NCI-H1436 treated with DMSO at 0.1 percent for 48 hours (cell line): ENCODE measurements at places on chromosomes 3 and 15.

GRCh38 chr3:141307351-141308059, 60.8 kb upstream of the ZBTB38 start:
- DNase-seq: no peak

DNA sequence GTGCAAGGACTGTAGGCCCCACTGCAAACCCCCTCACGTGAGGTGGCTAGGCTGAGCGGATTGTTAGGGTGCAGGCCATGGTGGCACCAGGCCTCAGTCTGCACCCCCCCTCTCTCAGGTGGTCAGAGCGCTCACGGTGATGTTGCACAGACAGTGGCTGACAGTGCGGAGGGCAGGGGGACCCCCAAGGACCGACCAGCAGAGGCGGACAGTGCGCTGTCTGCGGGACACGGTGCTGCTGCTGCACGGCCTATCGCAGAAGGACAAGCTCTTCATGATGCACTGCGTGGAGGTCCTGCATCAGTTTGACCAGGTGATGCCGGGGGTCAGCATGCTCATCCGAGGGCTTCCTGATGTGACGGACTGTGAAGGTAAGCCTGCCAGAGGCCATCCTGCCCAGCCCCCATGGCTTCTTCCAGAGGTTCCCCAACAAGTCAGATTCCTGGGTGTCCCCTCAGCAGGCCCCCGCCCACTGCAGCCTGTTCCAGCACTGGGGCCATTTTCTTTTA, 18.2 kb downstream of the ATRIP start:
- DNase-seq: no peak

GRCh38 chr15:98715401-98715800, 67.1 kb downstream of the IGF1R start:
- no peak for DNase-seq

DNA sequence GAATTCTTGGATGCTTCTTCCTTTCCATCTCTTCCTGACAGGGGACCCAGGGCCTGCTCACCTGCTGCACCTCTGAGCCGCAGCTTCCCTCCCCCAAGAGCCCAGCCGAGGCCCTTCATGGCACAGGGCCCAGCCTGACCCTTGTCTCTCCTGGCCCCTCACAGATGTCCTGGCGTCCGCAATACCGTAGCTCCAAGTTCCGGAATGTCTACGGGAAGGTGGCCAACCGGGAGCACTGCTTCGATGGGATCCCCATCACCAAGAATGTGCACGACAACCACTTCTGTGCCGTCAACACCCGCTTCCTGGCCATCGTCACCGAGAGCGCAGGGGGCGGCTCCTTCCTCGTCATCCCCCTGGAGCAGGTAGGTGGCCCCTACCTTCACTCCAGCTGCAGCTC, 66.2 kb downstream of the CORO2B start:
- DNase-seq: no peak

- no peak for DNase-seq
These were observed 29.5 kb downstream of the AGTR1 start for GRCh38 chr3:148727231-148727630.

DNA sequence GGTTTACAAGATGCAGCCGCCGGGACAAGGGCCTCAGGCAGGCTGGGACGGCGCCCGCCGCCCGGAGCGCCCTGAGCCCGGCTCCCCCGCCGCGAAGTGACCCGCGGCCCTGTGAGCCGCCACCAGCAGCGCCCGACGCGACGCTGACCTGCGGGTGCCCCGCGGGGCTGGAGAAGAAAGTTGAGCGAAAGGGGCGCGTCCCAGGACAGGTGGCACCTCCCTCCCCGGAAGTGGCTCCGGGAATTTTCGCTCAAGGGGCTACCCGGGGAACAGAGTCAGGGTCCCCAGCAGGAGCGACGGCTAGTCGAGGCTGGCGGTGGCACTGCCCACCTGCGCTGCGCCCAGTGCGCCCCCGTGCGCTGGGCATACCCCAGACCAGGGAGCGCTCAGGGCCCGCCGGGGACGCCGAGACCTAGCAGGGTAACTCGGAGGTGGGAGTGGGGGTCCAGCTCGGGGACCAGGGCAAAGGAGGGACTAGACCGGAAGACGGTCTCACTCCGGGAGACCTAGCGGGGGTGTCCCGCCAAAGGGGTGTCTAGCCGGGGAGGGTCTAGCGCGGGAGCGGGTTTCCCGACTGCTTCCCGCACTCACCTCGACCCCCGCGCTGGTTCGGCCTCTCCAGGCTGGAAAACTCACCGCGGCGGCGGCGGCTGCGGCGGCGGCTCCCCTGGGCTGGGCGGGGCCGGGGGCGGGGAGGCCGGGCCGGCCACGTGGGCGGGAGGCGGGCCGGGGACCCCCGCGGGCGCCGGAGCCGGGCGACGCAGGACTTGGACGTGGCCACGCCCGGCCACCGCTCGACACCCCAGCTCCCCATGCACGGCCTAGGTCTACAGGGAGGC, 18.4 kb downstream of the SPATA12 start:
- DNase-seq: no peak

DNA sequence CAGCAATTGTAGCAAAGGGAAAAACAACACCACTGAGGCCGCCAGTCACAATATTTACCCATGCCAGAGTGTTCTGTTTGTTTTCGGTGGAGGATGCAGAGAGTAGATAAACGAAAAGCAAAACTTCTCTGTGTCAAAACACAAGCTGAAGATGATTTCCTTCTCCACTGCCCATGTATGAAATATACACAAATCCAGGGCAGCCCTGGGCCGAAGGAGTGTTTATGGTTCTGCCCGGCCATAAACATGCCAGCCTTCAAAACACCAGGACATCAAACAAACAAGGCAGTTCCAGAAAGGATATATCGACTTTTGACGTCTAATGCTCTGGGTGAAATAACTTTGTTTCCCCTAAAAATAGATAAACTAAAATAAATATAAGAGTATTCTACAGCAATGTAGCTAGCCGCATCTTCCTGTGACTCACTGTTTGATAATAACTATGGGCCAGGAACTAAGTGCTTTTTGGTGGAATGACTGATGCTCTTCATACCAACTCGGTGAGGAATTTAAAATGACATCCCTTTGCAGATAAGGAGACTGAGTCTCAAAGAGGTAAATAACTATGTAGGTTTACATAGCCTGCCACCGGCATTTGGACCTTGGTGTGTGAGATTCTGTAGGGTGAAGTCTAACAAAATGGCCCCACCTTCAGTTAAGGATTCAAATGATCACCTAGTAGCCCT, 82.8 kb downstream of the MAGI1 start:
- DNase-seq: no peak

GRCh38 chr3:127858521-127858920, 36.2 kb upstream of the MGLL start:
- no peak for DNase-seq

- DNase-seq: no peak
These were observed 794.8 kb downstream of the MCTP2 start for GRCh38 chr15:95025924-95026728.

- DNase-seq: no peak
These were observed 997.8 kb upstream of the CFAP20DC start for GRCh38 chr3:60047426-60048200.

DNA sequence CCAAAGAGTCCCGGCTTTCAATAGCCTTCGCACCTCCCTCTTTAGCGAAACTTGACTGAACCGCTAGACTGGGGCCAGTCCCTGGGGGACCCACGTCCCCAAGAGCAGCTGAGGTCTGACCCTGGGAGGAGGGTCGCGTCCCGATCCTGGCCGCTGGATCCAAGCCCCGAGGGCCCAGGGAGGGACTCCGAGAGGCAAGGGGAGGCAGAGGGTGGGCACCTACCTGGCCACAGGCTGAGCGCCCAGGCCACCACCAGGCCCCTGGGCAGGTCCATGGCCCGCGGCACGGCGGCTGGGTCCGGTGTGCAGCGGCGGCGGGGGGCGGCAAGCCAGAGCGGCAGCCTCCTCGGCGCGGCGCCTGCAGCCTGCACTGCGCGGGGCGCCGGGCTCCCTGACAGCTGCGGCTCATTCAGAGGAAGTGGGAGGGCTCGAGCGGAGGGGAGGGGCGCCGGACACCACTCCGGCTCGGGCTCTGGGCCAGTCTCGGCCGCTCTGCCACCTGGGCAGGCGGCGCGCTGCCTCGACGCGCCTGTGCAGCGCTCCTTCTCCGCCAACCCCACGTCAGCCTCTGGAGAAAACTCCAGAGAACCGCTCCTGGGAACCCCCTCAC, at the start of gene ITGA11:
Gene ITGA11, minus strand, starts transcription at position 372 of the 610 bp plus-strand sequence. Its CDS starts 97 bp downstream, at position 275.
- DNase-seq: no peak

- no peak for DNase-seq
These were observed 527.1 kb upstream of the GOLIM4 start for GRCh38 chr3:168622795-168623194.

- DNase-seq: no peak
These were observed 18.7 kb downstream of the UQCC5 start for GRCh38 chr3:52555056-52555455.

DNA sequence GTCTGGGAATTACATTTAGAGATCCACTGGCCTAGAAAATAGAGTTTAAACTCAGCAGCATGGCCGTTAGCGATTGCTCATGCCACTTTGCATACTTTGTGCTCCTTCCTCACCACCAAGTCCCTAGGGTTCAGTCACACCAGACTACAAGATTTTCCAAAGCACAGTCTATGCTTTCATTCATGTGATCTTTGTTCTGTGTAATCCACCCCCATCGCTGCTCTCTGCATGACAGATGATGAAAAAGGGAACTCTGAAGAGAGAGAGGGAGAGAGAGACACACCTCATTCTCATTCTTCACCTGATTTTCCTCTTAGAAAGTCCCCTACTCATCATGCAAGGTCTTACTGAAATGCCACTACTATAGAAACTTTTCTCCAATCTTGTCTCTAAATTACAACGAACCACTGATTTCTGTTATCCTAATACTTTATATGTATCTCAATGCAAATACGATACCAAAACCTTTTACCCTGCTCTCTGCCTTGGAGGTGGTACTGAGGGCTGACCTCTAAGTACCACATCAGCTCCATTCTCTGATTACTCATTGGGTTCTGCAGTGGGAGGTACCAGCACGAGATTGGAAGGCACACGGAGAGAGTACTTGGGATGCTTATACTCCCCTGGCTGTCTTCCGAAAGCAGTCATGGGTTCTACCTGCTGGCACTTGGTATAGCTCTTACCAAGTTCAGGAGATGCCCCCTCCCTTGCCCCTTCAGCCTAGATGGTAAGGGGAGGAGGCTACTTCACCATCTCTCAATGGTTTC, 1.1 kb upstream of the PARP15 start:
- DNase-seq: no peak

DNA sequence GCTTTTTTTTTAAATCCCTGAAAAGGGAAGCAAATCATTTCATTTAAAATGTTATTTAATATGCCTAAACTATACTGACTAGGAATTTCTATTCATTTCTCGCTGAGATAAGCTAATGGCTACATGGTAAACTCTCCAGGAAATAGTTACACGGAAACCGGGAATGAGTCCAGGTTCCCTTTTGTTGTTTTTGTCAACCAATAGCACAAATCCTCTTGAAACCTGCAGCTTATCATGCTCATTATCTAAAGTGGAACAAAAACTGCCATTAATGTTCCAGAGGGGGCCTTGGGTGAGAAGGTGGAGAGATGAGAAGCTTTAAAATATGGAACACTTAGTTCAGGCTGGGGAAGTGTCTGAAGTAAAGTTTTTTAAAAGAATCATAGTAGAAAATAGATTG, 113.5 kb upstream of the ALCAM start:
- peak; percentile 73 for DNase-seq

GRCh38 chr3:192068464-192069254, 607.7 kb downstream of the PYDC2 start:
- no peak for DNase-seq

DNA sequence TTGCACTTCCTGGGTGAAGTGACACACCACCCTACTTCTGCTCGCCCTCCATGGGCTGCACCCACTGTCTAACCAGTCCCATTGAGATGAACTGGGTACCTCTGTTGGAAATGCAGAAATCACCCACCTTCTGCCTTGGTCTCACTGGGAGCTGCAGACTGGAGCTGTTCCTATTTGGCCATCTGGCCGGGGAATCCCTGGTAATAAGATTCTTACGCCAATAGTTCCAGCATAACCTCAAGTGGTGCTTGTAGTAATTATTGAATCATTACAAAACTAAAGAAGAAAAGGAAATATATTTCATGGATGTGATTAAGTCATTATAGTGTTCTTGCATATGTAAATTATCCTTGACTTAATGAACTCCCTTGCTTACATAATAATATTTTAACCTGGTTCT, 841.9 kb downstream of the CADM2 start:
- no peak for DNase-seq

- no peak for DNase-seq
These were observed 57.8 kb upstream of the C15orf39 start for GRCh38 chr15:75143738-75144334.

- DNase-seq: no peak
These were observed 158.1 kb upstream of the FEZF2 start for GRCh38 chr3:62531493-62531892.

GRCh38 chr15:69624155-69624520, 171.5 kb downstream of the RPLP1 start:
- no peak for DNase-seq

GRCh38 chr15:43465100-43465499, 27.9 kb downstream of the TP53BP1 start:
- no peak for DNase-seq

- no peak for DNase-seq
These were observed 10.9 kb downstream of the KCNAB1 start for GRCh38 chr3:156131241-156131640.

DNA sequence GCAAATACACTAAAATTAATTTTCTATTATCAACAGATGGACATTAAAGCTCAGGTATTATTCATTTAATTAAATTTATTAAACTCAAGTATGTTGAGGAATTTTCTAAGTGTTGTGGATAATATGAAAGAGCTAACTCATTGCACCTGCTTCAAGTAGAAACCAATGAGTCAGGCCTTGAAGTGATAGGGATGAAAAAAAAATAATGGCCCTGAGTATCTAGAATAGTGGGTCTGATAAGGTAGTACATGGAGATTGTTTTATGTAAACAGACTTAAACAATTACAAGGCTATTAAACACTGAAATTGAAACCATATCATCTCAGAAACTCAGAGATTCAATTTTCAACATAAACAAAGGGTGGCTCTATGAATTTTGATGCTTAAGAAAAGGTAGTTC, 857.1 kb upstream of the GBE1 start:
- no peak for DNase-seq
